ENCODE measurements at places on chromosomes 16 and 17.

DNA sequence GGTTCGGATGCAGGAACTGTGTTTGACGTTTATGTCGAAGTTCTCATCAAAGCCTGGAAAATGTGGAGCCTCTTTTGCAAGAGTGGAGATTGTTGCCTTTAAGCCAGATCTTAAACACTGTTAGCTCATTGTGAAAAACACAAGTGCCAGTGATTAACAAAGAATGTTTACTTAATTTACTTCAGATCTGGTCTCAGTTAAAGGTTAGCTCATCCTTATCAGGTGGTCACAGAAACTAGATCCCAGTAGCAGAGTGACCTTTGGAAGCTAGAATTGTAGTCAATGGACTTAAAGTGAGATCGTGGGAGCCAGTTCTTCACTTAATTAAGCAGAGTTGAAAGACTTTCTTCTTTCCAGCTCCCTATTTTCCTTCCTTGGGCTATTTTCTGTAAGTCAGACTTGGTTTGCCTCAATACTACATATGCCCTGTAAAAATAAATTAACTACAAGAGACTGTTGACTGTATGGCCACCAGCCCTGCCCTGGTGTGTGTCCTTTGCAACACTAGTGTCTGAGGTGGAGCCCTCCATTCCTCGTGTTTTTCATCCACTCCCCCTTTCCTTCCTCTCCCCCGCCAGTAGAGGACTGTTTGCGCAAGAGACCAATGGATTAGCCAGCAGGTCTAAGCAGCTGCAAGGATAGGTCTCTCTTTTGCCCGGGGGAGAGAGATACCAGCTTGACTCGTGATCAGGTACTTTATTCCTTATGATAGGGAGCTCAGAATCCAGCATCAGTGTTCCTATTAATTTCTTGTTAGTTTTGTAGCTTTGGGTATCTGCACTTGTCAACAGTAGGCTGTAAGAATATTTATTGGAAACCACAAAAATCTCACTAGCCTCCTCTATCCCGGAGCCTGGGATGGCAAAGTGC is 20.2 kb downstream of the FBXO39 start:
- DNase-seq = no peak

DNA sequence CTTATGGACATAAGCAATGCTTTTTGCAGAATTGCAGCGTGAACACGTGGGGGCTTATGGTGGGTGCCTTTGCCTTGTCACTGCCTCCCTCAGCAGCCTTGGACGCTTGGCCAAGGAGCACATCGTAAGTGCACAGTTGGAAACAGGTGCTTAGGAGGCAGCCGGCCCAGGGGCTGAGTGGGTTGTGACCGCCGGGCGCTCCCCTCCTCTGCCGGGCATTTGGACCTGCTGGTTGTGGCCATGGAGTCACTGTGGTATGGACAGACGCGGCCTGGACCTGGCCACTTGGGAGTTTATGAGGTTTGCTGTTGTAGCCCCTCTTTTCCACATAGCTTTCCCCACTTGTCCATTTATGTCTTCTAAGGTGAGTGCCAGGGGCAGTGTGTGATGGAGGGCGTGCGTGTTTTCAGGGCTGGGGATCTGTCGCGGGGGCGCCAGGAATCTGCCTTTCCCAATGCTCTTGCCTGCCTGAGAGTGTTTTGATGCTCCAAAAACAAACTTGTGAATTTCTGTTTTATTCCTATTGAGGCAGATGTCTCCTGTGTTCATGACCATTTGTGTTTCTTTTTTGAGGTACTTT is 49.2 kb downstream of the PDPK1 start:
- no peak for DNase-seq

GRCh38 chr17:48294806-48295361 is 135.1 kb downstream of the SKAP1 start:
- no peak for DNase-seq

DNA sequence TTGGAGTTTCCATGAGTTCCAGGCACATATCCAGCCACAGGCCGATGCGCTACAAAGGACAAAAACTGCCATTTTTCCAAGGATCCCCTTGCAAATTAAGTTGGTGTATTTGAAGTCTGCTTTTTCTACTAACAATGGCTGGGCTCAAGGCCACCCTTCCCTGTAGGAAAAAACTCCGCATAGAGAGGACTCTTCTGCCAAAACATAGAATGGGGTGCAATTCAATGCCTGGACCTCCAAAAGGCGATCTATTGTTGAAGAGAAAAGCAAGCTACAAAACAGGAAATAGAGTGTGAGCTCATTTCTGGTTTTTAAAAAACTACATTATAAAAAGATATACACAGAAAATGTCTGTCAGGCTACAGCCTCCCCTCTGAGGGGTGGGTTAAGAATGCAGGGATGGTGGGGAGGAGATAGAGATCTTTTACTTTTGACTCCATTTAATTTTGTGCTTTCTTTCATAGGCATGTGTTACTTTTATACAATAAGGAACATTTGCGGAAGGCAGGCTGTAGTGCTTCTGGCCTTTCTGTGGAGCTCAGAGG is 22.9 kb upstream of the PRSS54 start:
- DNase-seq = no peak

- no peak for DNase-seq
Measured at GRCh38 chr17:42460371-42460770, 1.7 kb downstream of the ATP6V0A1 start.

- no peak for DNase-seq
Measured at GRCh38 chr17:27733773-27734172, 66.6 kb downstream of the NOS2 start.

Data from Panc1 (cell line).